ENCODE measurements at places on chromosomes 12 and 14. TPM values are rescaled to one million over a fixed set of nuclear protein-coding genes. Genes with fewer than 3 reads are reported as not detected.

The OTOGL gene
- not detected for total RNA-seq

The CLEC2D gene
- 1.5 TPM for total RNA-seq

The RACGAP1 gene
- total RNA-seq, result 57.2 TPM

The CDKL1 gene
- total RNA-seq, result 13.7 TPM

The IL22 gene
- total RNA-seq, result not detected

The LRIG3 gene
- 57.9 TPM for total RNA-seq

The COA8 gene
- 26.5 TPM for total RNA-seq

The ZFHX2 gene
- 0.21 TPM for total RNA-seq

The KRT79 gene
- not detected for total RNA-seq

The CGRRF1 gene
- 8.2 TPM for total RNA-seq

The EXOC3L4 gene
- not detected for total RNA-seq

The PLEK2 gene
- total RNA-seq, result 86.1 TPM

The KCNA5 gene
- not detected for total RNA-seq

The SLC38A4 gene
- total RNA-seq, result 0.63 TPM

The SLCO1B1 gene
- not detected for total RNA-seq

The BDKRB1 gene
- total RNA-seq, result 2.8 TPM

The TAS2R9 gene
- total RNA-seq, result not detected

The CCDC196 gene
- total RNA-seq, result not detected

The DCAF5 gene
- 11.6 TPM for total RNA-seq

The ADGRD1 gene
- total RNA-seq, result not detected

The FAIM2 gene
- total RNA-seq, result not detected

The ITGB7 gene
- total RNA-seq, result 5.2 TPM

The DDN gene
- total RNA-seq, result 0.28 TPM
